Large intestine (tissue), 12 donors: ENCODE measurements at places on chromosomes 2 and 18. TPM values are rescaled to one million over a fixed set of nuclear protein-coding genes. Genes with fewer than 3 reads are reported as not detected.

GRCh38 chr2:192655916-192656315, 461.2 kb upstream of the TMEFF2 start:
- DNase-seq = no peak

NRP2 gene
- polyA plus RNA-seq = 37.2 TPM

LOXHD1 gene
- polyA plus RNA-seq = 0.49 TPM

DNA sequence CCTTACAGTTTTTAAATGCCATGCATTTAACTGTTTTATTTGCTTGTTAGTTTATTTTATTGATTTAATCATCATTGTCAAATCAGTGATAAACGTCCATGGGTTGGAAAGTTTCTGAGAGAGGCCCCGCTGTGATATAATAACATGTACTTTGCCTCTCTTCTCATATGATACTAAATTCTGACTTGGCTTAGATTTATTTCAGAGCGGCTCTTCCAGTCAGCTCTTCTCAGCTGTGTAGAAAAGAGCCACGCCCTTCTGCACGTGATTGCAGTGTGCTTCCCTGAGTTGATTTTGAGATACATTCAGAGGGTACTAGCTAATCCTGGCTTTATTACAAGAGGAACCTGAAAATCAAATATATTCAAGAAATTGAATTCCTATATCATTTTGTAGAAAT, 218.6 kb downstream of the KCNE4 start:
- no peak for DNase-seq

POTEC gene
- polyA plus RNA-seq = 0.06 TPM
